ENCODE measurements at places on chromosomes 2 and 18.

GRCh38 chr2:130806370-130806769 is 30.3 kb upstream of the ARHGEF4 start:
- DNase-seq: no peak

DNA sequence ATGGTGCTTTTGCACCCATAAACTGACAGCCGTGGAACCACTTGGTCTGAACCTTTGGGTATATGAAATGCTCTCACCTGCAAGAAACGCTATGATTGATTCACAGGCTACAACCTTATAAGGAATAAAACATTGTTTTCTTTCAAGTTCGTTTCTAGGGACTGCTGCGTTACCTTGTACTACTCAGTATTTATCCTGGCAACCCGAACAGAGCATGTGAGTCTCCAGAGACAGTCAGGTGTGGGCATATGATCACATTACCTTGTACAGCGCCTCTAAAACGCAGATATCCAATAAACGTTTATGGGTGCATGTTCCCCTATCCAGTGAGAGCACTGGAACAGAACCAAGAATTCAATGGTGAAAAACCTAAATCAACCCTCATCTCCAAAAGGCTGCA is 1.7 kb downstream of the CCBE1 start:
- no peak for DNase-seq

DNA sequence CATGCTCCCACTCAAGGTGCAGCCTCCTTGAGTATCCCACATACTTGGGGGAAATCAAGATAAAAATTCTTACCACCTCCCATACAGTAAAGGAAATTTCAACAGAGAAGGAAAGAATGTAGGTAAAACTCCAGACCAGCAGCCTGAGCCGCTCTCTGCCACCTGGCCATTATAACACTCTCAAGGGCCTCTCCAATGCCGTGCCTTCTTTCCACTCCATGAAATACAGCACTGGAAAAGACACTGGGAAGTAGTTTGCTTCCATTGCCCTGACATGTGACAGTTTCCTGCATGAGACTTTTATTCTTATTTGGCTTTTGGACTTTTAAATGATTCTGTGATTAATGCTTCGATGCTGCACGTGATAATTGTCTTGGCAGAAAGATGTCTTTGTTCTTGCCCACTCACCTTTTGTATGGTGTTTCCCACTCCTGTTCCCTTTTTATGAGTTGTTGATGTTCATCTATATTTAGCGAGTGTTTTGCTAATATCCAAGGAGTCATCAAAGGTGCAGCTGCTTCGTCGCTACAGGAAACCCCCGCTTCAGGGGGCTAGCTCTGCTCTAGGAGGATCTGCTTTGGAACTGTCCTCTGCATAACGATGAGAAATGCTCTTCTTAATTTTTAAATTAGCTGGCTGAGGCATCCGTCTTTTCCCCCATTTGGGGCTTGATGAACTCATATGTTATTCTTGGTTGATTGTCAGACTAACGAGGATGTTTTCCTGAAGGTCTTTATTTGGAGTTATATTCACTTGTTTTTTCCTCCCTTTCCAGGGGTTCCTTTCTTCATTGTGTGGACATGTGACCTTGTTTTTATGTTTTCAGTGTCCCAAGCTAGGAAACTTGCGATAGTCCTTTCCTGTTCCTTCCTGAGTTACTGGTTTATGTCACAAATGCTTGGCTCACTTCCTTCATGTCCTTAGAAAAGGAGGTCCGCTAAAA is 179.4 kb downstream of the TXNL1 start:
- DNase-seq: no peak

DNA sequence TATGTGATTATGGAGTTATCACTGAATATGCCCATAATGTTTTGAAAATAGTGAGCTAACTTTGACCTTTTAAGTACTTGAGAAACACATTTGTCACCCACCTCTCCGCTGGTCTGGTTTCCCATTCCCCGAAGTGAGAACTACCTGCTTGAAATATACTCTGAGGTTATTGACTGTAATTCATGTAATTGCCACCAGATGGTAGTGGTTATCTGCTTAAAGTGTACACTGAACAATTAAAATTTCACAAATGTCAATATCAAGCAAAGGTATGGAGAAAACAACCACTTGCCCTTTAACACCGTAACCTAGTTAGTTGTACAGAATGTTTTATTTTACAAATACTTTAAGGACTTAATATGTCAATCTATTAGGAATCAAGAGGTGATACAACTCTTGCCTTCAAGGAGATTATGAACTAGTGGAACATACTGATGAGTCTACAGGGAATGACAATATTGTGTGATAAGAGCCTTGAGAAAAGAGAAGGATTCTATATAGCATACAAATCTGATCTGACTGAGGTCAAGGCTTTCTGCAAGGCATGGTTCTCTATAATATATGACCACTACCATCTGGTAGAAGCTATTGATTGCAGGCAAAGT is 316.8 kb upstream of the KCNH7 start:
- DNase-seq: no peak

- DNase-seq: no peak
These were observed 96.2 kb downstream of the MAIP1 start for GRCh38 chr2:200051611-200051945.

DNA sequence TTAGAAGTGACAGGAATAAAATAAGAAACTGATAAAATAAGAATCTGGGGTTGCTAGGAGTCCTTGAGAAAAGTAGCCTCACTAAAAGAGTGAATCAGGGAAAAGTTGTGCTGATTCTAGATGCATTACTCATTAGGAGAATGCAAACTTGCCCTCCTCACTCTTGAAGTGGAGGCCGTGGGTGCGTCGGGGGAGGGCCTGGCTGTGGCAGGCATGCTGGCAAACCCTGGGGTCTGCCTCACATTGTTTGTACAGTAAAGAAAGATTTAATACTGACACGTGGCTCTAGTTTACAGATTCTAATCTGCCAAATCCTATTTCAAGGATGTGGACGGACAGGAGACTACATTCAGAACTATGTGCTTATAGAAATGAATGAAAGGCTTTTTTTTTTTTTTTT is 41.9 kb downstream of the TANC1 start:
- DNase-seq: peak; percentile 55

- no peak for DNase-seq
These were observed 67.7 kb downstream of the TAF4B start for GRCh38 chr18:26293982-26294381.

- DNase-seq: no peak
These were observed 94.2 kb downstream of the ALPK2 start for GRCh38 chr18:58534535-58535301.

DNA sequence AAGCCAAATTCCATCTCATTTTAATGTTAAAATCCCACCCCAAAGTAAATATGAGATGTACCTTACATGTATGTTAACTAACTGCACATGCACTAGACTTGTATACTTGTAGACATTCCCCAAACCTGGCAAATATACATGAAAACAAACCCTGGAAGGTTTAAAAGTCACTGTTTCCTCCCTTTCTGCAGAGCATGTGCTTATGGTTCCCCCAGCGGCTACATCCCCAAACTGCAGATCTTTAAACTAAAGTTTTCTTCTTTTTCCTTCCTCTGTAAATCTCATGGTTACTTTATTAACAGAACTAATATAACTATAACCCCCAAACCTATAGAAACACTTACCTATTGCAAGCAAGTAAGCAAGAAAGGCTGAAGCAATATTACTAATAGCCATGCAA is 731.5 kb downstream of the LRP1B start:
- DNase-seq: no peak

- DNase-seq: no peak
These were observed 1.3 kb upstream of the RBM44 start for GRCh38 chr2:237797253-237797652.

DNA sequence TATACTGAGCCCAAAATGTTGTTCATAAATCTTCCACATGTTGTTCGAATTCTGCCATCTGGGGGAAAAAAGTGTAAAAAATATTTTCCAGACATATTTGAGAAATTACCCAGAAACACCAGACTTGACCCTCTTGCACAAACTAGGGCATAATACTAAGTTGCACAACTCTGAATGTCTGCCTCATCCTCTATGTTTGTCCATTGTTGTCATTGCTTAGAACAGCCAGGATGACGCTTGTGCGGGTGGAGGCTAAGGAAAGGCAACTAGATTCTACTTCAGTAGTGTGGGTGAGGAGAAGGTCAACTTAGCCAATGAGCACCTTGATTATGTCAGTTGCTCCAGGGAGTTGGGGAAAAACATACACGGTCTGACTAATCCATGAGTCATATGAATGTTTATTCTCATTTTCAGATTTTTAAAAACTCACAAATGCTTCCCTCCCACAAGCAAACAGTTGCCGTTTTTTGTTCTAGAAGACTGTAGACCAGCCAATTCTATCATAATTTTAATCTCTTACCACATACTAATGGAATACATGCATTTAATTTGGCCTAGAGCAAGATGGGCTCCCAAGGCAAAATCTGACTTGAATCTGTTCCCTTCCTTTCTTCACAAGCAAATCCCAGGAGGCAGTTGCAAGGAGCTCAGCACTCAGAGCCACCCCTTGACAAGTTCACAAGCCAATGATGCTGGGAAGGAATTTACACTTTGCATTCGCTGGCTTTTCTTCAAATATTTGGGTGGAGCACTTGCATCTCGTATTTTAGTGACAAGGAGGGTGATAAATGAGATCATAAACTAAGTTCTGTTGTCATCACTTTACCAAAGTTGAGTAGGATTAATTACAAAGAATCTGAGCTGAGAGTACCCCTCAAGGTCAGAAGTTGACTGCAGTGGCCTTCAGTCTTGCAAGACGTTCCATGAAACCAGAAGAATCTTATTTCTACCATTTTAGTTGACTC is 163.2 kb upstream of the TWIST2 start:
- DNase-seq: peak; percentile 100

DNA sequence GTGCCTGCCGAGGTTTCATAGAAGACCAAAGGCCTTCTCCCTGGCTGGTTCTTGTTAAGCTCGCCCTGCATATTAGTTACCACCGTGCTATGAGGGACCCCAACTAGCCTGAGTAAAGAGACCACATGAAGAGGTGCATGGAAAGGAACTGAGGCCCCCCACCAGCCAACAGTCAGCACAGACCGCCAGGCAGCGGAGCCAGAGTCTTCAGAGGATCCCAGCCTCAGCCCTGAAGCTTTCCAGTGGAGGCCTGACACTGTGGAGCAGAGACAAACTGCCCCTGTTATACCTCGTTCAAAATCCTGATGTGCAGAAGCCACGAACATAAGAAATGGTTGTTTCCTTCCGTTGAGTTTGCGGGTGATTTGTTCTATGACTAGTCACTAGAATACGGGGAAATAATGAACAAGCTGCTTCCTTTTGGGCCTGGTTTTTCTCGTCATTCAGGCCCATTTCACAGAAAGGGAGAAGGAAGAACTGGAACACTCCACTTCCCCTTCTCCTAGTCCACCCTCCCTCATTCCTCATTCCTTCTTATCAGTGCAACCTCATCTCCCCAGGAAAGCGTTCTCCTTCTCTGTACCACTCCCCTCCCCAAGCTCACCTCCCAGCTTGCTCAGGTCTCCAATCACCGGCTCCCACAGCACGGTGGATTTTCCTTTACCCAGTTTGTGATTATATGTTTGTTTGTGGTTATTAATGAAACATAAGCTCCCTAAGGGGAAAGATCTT is 3.0 kb upstream of the GLI2 start:
- DNase-seq: no peak

GRCh38 chr18:76626991-76627390 is 131.9 kb upstream of the ZNF516 start:
- DNase-seq: no peak

GRCh38 chr2:237702441-237703391 is 75.3 kb downstream of the LRRFIP1 start:
- no peak for DNase-seq

DNA sequence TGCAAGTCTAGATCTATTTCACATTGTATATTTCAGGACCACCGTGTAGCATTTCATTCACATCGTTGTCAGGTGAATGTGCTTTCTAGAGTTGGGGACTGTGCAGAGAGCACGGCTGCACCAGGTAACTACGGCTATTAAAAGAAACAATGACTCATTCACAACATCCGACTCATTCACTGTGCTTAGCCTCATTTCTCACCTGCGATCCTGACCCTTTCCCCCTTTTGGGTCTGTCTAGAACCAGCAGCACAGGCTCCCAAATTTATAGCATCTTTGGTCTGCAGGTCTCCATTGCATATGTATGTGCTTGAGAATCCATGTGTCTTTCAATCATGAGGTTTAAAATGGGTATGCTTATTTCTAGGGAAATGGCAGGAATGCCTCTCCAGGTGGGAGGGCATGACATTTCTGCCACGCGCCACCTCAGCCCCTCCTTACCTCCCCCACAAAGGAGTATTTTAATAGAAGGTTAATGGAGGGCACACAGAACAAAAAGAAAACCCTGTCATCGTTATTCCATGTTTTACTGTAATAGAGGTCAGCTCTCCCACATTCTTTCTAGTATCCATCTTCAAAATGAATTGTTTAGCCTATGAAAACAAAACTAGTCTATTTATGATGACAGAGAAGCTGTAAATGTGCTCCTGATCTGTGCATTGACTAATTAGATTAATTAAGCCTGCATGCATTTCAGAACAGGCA is 246.7 kb upstream of the EPHA4 start:
- no peak for DNase-seq

DNA sequence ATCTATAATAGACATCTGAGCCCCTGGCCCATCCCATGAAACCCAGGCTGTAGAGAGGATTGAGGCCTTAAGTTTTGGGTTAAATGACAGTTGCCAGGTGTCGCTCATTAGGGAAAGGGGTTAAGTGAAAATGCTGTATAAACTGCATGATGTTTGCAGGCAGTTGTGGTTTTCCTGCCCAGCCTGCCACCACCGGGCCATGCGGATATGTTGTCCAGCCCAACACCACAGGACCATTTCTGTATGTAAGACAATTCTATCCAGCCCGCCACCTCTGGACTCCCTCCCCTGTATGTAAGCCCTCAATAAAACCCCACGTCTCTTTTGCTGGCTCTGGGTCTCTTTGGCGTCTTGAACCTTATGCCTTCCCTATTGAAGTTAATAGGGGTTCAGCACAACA is 110.7 kb downstream of the XRCC5 start:
- DNase-seq: no peak

- no peak for DNase-seq
These were observed 85.7 kb downstream of the CDH2 start for GRCh38 chr18:28091197-28091596.

DNA sequence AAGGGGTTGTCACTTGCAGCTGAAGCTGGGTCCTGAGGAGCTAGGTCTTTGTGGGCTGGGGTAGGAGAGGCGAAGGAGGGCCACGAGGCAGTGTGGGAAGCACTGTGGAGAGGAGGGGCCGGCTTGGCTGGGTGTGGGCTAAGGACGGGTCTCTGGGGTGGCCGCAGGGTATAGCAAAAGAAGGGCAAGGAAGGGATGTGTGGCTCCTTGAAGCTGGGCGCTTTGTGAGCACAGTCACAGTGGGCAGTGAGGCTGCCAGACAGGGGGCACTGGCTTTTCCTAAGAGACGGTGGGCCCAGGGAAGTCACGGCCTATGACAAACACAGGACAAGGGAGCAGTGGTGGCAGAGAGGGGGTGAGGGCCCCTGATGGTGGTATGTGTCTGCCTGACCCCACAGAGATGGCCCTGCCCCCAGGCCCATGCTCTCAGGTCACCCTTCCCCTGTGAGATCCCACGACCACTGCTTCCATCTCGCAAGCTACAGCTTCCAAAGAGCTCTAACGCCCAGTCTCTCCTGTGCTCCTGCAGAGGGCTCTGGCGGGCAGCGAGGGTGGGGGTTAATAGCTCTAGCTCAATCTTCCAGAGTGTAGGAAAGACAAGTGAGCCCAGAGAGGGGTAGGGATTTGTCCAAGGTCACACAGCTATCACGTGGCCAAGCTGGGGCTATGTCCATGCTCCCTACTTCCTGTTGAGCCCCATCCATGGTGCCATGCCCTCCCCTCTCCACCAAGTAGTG is 32.4 kb downstream of the KCNK3 start:
- DNase-seq: no peak

GRCh38 chr18:77132369-77133050 is at the start of gene MBP:
Gene MBP, minus strand, starts transcription at chr18:77132783. Its CDS starts 27,522 bp downstream, at chr18:77105261.
- DNase-seq: no peak

GRCh38 chr2:85986121-85986520 is 97.3 kb upstream of the ST3GAL5 start:
- no peak for DNase-seq

Data from GM04503 (cell line).